ENCODE measurements at places on chromosomes 2 and 18. TPM values are rescaled to one million over a fixed set of nuclear protein-coding genes. Genes with fewer than 3 reads are reported as not detected.

DNA sequence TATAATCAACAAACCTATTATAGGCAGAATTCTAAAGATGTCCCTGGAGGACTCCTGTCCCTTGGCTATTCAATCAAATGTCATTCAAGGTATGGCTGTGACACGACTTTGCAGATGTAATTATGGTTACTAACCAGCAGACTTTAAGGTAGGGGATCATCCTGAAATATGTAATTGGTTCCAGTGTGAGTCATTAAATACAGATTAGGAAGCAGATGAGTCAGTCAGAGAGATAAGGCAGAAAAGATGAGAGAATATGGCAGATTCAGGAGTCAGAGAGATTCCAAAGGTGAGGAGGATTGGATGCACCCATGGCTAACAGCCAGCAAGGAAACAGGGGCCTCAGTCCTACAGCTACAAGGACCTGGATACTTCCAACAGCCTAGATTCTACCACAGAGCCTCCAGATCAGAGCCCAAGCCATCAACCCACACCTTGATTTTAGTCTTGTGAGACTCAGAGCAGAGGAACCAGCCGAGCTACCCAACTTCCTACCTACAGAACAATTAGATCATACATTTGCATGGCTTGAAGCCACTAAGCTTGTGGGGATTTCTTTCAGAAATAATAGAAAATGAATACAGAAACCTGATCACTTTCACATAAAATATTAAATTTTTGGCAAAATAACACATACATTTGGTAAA is 11.2 kb upstream of the PROM2 start:
- no peaks in the 10 kb centered on the region for H3K36me3 ChIP-seq
- H3K27ac ChIP-seq, result no peak overlapping the region
- no peak for DNase-seq
- no peak overlapping the region for H3K4me3 ChIP-seq

DNA sequence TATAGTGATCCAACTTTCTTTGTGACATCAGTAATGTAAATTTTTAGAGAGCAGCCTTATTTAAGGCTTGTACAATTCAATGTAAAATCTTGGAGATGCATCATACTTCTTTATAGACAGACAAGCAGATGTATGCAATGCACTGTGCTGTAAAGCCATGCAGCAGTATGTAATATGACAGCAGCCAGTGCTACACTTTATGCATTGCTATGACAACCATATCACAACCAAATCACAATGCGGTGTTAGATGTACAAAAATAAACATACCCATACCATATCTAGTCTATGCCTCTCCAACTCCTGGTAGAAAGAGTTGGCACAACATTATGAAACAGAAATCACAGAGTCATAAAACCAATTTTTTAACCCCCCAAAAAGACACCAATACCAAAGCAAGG is 110.3 kb upstream of the WDSUB1 start:
- no peak overlapping the region for H3K27ac ChIP-seq
- no peak overlapping the region for H3K4me3 ChIP-seq
- no peaks in the 10 kb centered on the region for H3K36me3 ChIP-seq

DNA sequence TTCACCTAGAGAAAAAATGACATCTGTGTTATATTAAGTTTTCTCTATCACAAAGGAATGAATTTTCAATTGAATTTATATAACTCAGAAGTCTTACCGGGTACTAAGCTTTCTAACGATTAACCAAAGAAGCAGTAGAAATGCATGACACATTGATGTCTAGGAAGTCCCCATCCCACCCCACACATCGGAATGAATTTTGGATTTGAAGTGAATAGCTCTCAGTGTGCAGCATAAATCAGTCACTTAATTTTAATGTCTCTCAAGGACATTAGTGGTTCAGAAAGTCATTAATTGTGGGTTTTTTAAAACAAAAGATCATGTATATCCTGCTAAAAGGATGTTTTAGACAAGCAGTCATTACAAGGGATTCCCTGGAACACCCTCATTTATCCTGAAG is 141.4 kb upstream of the PIEZO2 start:
- no peak overlapping the region for H3K27ac ChIP-seq
- H3K4me1 ChIP-seq, result no peaks in the 10 kb centered on the region
- no peak for DNase-seq

DNA sequence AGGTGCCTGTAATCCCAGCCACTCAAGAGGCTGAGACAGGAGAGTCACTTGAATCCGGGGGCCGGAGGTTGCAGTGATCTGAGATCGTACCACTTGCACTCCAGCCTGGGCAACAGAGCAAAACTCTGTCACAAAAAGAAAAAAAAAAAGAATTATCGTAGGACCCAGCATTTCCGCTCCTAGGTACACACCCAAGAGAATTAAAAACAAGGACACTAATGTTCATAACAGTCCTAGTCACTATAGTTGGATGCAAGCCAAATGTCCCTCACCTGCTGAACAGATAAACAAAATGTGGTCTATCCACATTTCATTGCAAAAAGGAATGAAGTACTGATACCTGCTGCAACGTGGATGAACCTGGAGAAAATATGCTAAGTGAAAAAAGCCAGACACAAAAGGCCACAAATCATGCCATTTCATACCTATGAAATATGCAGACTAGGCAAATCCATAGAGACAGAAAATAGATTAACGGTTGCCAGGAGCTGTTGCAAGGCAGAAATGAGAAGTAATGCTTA is 21.2 kb downstream of the ADRA2B start:
- no peak overlapping the region for H3K4me3 ChIP-seq
- H3K27ac ChIP-seq, result no peak overlapping the region
- no peaks in the 10 kb centered on the region for H3K4me1 ChIP-seq
- H3K27me3 ChIP-seq, result no peaks in the 10 kb centered on the region
- no peaks in the 10 kb centered on the region for H3K36me3 ChIP-seq

DNA sequence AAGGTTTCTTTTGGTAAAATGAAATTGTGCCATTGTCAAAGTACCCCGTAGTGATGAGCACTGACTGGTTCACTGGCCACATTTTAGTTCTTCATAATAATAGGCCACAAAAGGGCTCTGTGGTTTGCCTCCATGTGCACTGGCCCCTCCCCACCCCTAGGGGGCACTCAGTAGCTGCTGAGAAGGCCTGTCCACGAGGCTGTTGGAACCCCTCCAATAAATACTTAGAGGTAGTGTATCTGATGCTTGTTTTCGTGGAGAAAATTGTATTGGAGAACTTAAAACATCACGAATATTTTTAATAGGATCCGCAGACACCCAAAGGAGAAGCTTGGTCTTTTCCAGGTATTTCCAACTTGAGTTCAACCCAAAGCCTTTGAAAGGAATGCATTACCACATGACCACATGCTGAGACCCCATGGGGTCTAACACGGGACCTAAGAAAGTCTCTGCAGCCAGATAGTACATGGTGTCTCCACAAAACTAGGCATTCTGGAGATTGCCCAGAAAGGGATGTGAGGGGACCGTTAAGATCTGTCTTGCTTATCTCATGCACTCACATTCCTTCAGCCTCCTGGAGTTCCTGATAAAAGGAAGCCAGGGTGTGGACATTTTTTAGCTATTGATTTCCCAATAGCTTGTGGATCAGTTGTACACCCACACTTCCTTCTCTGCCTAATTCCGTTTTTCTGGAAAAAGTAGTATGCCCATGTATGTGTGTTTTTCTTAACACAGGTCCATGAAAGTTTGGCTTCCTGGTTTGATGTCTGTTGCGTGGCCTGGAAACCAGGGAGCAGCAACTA is 28.5 kb upstream of the NOSTRIN start:
- H3K27me3 ChIP-seq, result no peaks in the 10 kb centered on the region
- no peaks in the 10 kb centered on the region for H3K4me1 ChIP-seq
- peaks cover 14% of the 10 kb centered on the region for H3K36me3 ChIP-seq

TCF23 gene
- total RNA-seq, result 0.14 TPM

PTPRN gene
- 0.14 TPM for total RNA-seq

Data from thymus (tissue), 14 donors.